ENCODE measurements at places on chromosomes 6 and 20.

DNA sequence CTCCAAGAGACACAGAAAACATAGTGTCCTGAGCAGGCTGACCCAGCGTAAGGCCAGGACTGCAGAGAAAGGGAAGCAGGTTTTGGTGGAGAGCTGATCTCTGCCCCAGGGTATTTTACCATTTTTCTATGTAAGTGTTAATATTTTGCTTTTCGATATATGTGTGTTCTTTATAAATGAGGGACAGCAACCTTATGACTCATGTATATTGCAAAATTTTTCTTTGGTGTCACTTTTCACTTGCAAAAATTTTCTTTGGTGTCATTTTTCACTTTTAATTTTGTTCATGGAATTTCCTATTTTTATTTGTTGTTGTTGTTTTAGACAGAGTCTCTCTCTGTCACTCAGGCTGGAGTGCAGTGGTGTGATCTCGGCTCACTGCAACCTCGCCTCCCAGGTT is 34.6 kb upstream of the PXDC1 start:
- H3K27me3 ChIP-seq = no peaks in the 10 kb centered on the region
- no peak overlapping the region for H3K27ac ChIP-seq
- DNase-seq = no peak

- no peaks in the 10 kb centered on the region for H3K36me3 ChIP-seq
- no peaks in the 10 kb centered on the region for H3K27me3 ChIP-seq
- peak; percentile 52 for DNase-seq
- no peak overlapping the region for H3K27ac ChIP-seq
These were observed 169.4 kb downstream of the TAF4 start for GRCh38 chr20:61896058-61896961.

DNA sequence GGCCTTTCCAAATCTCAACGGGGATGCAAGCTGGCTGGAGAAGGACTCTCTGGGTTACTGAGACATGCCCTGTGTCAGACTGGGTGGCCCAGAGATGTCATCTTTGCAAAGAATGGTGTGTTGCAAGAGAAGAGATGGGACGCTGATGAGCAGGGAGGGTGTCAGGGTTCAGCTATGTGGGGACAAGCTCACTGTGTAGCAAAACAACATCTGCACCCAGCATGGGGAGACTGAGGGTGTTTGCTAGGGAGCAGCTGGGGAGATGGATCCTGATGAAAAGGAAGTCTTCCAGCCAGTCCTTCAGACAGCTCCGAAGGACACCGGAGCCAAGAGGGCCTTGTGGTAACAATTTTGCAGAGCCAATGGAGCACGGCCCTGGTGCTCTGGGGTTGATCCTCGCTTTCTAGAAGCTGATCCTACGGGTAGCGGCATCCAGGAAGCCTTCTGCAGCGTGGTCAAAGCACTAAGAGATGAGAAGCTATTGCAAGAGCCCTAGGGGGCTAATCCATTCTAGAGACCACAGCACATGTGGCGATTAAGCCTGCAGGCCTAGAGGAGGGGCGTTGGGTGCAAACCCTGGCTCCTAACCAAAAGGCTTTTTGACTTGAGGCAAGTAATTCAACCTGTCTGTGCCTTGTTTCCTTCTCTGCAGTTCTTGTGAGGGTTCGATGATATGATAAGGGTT is 39.9 kb downstream of the EDN3 start:
- no peak overlapping the region for H3K27ac ChIP-seq
- H3K27me3 ChIP-seq = peaks cover 84% of the 10 kb centered on the region
- no peaks in the 10 kb centered on the region for H3K36me3 ChIP-seq
- no peaks in the 10 kb centered on the region for H3K4me1 ChIP-seq

GRCh38 chr6:100001915-100002388 is 7.9 kb upstream of the MCHR2 start:
- no peak overlapping the region for H3K27ac ChIP-seq
- peaks cover 25% of the 10 kb centered on the region for H3K27me3 ChIP-seq
- no peaks in the 10 kb centered on the region for H3K4me1 ChIP-seq
- no peaks in the 10 kb centered on the region for H3K36me3 ChIP-seq
- peak; percentile 74 for DNase-seq
- H3K4me3 ChIP-seq = no peak overlapping the region

All from cardiac muscle cell (in vitro differentiated cells and primary cell).